ENCODE measurements at places on chromosomes 4 and X.
A peak's percentile ranks its signal among the peaks of the same experiment; 100 is the strongest.

- no peak for DNase-seq
Measured at GRCh38 chr4:79294064-79294463, 31.8 kb downstream of the NAA11 start.

DNA sequence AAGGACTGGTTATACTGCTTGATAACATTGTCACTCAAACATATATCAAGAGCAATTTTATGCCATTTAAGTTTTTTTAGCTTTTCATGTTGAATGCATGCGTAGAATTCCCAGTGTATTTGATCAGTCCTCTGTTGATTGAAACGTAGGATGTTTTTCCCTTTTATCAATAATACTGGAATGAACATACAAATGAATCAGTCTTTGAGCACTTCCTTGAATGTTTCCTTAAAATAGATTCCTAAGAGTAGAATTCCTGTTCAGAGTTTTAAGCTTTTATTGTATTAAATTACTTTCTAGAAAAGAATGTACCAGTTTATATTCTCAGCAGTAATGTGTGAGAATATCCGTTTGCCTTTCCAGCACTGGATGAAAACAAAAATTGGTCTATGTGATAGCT is 37.8 kb downstream of the ADD1 start:
- DNase-seq, result no peak

DNA sequence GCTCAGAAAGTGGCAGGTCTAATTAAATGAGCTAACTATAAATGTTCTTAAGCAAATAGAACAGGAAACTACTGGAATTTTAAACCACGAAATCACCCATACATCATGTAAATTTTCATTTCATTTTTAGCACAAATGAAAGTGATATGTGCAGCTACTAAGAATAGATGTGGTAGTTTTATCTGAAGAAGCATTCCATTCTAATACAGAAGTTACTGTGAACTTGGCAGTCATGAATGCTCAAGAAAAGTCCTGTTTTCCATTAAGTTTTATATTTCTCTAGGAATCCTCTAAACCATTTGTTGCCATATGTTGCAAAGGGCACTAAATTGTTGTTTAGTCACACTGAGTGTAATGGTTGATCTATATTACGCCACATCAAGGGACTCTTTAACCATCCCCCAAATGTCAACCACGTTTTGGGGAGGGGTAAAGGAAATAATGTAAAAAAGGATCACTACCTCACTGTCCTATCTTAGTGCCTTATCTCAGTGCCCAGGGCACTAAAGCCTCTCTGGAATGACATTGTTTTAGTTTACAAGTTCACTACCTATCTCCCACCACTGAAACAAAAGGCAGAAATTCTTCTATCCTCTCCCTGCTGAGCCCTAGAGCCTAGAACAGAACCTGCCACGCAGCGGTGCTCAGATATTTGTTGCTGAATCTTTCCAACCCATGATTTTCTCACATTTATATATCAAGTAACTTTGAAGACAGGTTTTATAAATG is 118.0 kb downstream of the SHISA3 start:
- DNase-seq, result peak; percentile 18

DNA sequence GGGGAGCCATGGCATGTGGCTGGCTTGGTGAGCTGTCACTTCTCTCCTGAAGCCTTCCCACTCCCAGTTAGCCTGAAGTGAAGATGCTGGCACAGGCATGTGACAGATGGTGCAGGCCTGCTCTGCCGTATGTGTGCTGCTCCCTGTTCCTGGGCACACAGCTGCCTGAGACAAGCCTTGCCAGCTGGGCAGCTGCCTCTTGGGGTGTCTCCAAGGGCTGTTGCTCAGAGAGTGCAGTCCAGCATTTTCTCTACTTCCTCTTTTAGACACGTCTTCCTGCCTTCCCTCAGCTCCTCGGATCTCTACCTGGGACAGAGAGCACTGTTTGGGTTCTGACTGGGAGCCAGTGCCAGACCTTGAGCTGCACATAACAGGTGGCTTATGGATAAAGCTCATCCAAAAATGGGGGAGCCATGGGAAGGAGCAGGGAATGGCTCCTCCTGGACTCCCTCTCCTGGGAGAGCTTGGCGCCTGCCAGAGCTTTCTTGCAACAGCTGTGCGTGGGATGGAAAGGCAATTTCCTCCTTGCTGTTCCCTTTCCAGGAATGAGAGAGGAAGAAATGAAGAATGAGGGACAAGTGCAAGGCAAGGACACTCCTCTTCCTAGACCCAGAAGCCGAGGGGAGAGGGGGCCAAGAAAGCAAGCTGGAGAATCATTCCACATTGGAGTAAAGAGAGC is 132.9 kb downstream of the MSL3 start:
- no peak for DNase-seq

GRCh38 chr4:9812501-9813340 is 31.3 kb downstream of the DRD5 start:
- DNase-seq, result no peak

GRCh38 chr4:87075876-87076275 is 141.1 kb downstream of the AFF1 start:
- no peak for DNase-seq

DNA sequence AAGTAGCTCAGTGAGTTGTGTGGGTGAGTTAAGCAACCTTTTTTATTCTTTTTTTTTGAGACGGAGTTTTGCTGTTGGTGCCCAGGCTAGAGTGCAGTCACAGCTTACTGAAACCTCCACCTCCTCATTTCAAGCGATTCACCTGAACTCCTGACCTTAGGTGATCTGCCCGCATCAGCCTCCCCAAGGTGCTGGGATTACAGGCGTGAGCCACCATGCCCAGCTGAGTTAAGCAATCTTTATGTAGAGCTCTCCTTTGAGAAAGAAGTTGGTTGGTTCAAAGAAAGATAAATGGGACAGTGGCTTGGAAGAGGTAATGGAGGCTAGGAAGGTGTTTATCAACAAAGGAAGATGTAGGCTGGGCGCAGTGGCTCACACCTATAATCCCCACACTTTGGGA is 3.2 kb downstream of the MSMO1 start:
- DNase-seq, result no peak

DNA sequence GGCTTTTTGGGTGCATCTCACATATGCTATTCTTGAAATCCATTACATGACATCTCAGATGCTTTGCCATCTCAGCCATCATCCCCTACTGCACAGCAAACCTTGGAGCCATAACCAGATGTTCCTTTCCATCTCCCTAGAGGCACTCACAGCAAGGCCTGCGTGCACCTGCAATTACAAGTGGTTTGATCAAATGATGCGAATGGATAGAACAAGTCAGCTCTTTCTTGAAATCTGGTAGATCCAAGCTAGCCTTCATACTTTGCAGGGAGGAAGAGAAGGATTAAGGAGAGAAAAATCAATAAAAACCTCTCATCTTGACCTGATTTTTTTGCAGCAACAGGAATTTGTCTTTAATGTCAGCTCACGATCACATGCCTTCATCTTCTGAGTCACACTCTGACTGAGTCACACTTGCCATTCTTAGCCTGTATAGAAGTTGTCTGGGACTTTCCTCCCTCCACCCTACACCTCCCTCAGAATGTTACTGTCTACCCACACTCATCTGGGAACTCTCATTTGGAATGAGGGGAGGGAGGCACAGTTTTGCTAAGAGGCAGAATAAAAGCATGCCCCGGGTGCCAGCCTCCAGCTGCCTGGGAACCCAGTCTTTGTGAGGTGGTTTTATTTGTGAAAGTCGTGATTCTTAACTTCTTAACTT is 11.9 kb upstream of the TRIML1 start:
- no peak for DNase-seq

- DNase-seq, result no peak
Measured at GRCh38 chrX:141668371-141668770, 30.2 kb downstream of the SPANXD start.

GRCh38 chr4:105119356-105119755 is 27.3 kb upstream of the TET2 start:
- DNase-seq, result no peak

DNA sequence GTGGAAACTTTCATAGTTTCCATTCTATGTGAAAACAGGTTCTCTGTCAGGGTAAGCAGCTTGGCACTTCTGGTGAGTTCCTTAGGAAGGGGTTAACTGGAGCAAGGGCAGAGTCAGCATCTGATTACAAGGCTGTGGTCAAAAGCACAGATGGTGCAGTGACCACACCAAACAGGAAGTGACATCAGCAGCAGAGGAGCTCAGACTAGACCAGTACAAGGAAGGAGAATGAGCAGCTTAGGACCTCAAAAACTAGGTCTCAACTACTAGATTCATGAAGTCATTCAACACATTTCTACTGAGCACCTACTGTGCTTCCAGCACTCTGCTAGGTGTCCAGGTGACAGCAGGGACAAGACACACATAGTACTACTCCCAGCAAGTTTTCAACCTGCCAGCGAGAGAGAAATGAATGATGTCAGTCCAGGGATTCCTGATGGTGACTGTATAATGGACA is 130.2 kb downstream of the AMELX start:
- DNase-seq, result no peak

GRCh38 chr4:186904101-186904500 is 180.4 kb upstream of the FAT1 start:
- no peak for DNase-seq

DNA sequence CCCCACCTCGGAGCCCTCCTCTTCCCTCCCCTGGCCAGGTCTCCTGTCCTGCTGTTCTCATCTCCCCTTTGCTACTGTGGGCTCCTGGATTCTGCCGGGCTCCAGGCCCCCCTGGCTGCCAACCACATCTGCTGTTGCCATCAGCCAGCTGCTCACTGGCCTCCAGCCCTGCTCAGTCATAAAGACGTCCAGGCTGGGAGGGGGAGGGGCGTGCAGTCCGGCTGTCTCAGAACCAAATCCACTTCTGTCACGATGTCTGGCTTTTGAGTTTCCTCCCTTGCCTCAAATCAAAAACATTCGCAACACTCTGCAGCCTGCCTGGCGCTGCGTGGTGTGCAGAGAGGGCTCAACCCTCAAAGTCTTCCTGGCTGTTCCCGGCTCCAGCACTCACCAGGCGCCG is 7.1 kb downstream of the RASL11B start:
- peak; percentile 71 for DNase-seq
